ENCODE measurements at places on chromosomes 1 and 21. TPM values are rescaled to one million over a fixed set of nuclear protein-coding genes. Genes with fewer than 3 reads are reported as not detected.

The CFAP141 gene
- not detected for total RNA-seq

The TMEM82 gene
- not detected for total RNA-seq

DNA sequence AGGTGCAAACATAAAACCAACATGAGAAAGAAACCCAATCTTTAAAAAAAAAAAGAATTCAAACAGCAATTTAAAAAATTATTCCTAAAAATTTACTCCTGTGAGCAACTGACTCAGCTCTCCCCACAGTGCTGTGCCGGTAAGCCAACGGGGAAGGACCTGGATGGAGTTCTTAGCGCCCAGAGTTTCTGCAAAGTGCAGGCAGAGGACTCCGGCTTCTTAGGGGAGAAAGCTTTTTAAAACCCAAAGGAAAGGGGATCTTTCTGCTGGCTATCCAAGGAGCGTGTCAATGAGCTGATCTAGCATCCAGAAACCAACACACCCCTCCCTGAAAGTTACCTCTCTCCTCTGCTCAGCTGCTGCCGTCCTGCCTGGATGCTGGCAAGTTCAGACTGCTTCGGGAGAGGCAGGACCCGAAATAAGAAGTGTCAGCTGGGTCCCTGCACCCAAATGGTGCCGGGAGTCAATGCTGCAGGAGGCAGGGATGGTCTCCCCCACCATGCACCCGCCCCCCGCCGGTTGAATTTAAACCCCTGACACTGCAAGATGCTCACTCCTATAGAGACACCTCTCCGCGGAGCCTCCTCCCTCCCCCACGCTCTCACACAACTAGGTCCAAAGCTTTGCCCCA lies 32.2 kb upstream of the H6PD start:
- ATAC-seq = no peak

- ATAC-seq = no peak
Measured at GRCh38 chr1:61953076-61953789, 211.0 kb downstream of the PATJ start.

- ATAC-seq = no peak
Measured at GRCh38 chr21:25234857-25235801, 372.2 kb downstream of the MRPL39 start.
